ENCODE measurements at places on chromosomes 4 and X.

DNA sequence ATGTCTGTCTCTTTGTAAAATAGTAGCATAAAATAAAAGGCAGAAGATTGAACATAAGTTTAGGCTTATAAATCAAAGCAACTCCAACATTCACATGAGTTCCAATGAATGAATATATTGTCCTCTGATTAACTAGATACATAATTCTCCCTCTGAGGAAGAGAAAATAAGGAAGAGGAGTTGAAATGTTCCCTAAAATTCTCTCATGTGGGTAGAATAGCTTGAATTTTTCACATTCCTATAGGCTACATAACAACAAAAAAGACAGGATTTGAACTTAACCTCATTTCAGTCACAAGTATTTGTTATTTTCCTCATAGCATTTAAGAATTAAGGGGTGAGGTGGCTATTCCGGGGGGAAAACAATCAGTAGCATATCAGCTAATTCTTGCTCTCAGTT, 462.4 kb upstream of the NDST4 start:
- no peak for DNase-seq

- DNase-seq, result no peak
These were observed 115.9 kb downstream of the GLRA3 start for GRCh38 chr4:174713181-174713580.

DNA sequence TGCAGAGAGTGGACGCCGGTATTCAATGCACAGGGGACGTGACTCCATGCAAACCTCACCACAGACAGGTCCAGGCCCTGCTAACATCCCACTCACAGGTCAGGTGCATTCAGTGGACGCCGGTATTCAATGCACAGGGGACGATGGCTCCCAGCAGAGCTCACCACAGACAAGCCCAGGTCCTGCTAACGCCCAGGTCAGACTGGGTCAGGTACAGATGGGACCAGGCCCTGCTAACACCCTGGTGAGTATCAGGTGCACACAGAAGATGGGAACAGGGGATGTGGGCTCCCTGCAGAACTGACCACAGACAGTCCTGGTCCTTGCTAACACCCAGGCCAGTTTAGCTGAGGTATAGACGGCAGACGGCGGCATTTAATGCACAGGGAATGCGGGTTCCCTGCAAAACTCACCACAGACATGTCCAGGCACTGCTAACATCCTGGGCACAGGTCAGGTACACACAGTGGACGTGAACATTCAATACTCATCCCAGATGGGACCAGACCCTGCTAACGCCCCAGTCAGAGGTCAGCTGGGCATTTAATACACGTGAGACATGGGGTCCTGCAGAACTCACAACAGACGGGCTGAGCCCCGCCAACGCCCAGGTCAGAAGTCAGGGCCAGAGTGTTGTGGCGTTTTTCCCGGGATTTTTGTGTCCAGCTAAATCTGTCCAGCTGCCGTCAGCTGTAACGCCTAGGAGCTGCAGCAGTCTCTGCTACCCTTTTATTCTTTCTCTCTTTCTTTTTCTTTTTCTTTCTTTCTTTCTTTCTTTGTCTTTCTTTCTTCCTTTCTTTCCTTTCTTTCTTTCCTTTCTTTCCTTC, 99.2 kb downstream of the SHOX start:
- DNase-seq, result no peak

DNA sequence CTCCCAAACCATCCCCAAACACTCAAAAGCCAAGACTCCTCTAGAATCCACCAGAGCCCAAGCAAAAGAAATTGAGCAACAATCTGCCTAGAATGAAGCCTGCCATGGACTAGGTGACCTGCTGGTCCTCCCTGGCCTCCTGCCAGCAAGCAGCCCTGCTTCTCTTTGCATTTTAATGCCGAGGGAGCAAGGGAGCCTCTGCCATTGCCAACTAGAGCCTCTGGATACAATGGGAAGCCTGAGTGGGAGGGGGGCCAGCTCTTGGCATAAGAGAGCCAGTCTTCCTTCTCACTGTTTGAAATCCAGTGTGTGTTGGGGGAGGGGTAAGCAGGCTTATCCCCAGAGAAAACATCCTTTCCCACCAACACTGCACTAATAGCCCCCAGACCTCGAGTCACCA, 1.5 kb upstream of the GDPD2 start:
- DNase-seq, result no peak

GRCh38 chrX:65596270-65597034, 61.9 kb upstream of the LAS1L start:
- DNase-seq, result no peak

DNA sequence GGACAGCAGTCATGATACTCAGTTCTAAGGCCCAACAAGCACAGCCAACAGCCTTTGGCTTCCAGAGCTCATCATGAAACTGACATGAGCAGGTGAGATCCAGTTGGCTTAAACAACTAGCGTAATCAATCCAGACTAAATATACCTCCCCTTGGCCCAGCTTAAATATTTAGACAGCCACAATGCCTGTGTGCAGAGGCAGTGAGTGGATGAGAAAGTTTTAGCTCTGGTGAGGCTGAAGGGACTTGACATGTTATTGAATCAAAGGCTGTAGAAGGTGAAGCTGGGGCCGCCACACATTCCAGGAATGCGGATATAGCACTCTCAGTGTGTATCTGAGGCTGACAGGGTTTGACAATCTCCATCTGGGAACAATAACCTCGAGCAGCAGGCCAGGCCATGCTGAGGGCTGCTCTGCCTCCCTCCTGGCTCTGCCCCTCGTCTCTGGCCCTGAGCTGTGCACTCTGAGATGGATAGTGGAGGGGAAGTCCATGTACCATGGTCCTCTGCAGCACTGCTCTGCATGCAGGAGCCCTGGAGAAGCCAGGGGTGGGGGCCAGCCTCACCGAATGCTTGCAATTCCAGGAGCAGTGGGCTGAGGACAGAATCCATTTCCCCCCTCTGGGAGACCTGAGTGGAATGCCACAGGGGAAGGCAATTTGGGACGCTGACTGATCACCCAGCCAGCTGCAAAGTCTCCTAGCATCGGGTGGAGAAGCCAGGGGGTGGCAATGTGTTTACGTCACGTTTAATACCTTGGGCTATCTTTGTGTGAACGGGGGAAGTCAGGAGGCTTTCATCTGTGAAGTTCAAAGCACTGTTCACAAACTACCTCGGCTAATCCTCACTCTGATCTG, 37.3 kb upstream of the RASL11B start:
- DNase-seq, result no peak

Measured in LoVo (cell line).